GM03348 (cell line): ENCODE measurements at places on chromosomes 1 and 21.

GRCh38 chr1:200150721-200151120, 123.2 kb downstream of the NR5A2 start:
- peak; percentile 61 for DNase-seq

DNA sequence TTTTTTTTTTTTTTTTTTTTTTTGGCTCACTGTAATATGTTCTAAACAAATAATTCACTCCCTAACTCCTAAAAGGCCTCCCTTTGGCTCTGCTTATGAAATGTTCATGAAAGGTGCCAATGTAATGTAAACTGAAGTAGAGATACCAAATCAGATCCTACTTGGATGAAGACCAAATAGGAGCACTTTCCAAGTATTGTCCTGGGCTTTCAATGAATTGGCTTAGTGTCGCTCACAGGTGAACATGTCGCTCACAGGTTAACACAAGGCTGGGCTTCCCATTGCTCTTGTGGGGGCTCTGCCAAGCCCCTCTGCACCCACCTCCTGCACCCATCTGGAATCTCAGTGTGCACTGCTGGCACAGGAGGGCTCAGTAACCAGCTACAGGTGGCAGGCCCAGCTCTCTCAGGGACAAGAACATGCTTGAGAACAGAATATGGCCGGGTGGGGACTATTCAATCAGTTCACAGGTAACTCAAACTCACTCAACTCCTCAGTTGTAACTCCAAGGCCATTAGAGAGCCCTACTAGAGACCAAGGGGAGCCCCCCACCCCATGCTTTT, 10.6 kb upstream of the CD58 start:
- DNase-seq: no peak

- DNase-seq: no peak
Observed at GRCh38 chr1:71881611-71882010, 400.7 kb downstream of the NEGR1 start.

DNA sequence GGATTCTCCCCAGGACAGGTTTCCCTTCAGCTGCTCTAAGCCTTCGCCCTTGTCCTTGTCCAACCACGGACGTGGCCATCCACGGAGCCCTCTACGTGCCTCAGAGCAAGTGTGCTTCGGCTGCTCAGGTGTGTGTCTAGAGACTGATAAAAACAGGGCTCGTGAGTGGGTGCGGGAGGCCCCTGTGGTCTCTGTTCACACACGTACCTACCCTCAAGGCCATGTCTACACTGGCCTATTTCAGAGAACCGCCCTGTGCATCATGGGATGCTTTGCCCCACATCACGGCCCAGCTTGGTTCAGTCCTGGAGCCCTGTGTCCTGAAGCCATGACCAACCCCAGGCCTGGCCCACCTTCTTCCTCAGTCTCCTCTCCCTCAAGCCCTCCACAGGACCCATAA, 24.6 kb upstream of the RUNX3 start:
- no peak for DNase-seq

DNA sequence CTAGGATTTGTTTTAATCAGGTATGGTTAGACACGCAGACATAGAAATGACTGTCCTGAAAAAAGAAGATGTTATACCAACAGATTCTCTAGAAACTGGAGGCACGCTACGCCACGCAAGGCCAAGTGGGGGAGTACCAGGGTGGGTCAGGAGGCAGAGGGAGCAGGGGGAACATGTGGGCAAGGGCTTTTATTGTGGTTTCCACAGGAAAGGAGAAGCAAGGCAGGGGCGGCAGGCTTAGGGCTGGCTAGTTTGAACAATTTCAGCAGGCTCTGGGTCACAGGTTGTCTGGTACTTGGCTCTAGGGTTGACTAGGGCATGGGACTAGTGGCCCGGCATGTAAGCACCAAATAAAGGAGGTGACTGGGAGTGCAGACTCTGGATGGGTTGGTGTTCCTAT, 7.2 kb downstream of the MTARC2 start:
- no peak for DNase-seq

DNA sequence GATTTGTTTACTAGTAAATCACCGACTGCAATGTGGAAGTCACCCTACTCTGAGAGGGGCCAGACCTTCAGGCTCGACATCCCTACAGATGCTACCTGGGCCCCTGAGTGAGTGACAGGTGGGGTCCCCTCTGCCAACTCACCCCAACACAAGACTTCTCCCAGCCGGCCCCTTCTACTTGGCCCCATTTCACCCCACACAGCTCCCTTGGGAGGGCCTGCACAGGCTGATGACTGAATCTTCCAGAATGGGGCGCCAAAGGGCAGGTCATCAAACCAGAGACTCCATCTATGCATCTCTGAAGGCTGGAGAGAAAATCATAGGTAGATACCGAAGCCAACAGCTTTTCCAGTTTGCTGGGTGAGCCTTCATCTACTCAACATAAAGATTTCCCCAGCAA, 9.4 kb upstream of the S100A8 start:
- no peak for DNase-seq

GRCh38 chr1:67261680-67262079, 46.0 kb upstream of the IL12RB2 start:
- no peak for DNase-seq

- peak; percentile 45 for DNase-seq
Observed at GRCh38 chr21:16563795-16564194, 834.0 kb downstream of the USP25 start.

DNA sequence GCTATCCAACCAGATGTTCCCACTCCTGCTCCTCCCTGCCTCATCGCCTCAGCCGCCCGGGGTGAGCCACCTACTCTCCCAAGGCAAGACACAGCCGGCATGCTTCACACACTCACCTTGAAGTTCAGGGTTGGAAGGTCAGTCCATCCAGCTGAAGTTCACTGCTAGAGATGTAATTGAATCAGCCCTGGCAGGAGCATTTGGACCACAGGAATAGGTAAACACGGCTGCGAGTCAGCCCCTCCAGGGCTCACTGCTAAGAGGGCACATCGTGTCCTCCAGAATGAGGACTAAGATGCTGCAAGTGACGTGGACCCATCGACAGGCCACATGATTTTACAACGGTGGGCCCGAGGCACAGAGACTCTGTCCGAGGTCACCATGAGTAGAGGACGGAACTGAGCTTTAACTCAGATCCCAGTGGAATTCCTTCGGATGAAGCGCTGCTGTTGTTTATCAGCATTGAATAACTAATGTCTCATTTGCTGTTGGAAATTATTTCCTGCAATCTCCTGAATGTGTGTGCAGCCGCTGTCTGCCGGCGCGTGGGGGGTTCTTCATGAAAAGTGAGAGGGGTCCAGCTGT, 41.9 kb downstream of the RSPH1 start:
- no peak for DNase-seq

DNA sequence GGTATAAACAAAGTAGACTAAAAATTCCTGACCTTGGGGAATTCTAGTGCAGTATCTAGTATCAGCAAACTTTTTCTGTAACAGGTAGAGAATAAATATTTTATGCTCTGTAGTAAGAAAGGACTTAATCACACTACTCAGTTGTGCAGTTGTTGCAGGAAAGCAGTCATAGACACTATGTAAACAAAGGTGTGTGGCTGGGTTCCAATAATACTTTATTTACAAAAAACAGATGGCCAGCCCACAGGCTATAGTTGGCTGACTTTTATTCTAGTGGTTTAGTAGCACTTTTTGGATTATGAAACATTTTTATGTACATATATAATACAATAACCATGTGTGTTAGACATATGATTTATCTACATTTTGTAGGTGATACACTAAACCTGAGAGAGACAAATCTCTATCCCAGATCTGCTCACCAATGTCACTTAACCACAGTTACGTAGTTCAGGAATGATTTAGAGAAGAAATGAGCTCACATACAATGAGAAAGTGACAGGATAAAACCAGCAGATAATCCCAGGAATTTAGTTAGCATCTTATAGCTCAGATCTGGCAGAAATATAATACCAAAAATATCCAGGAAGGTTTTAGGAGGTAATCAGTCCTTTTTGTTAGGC, 56.1 kb downstream of the MIER1 start:
- no peak for DNase-seq

DNA sequence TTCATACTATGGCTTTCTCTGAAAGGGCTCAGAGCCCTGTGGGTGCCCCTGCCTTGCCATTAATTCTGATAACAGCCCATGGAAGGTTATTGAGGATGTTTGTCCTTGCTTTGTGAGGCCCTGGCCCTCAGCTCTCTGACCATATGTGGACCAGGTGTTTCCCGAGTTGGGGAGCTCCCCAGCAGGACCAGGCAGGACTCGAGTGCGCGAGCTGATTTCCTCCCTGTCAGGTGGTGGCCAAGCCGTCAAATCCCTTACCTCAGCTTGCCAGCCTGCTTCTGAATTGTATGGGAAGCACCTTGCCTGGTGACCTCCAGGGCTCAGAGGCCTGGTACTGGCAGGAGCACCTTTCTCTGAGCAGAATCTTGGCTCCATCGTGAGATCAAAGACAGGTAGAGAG, 17.9 kb upstream of the SDE2 start:
- no peak for DNase-seq

- DNase-seq: no peak
Observed at GRCh38 chr1:33428661-33429060, 2.2 kb downstream of the PHC2 start.

DNA sequence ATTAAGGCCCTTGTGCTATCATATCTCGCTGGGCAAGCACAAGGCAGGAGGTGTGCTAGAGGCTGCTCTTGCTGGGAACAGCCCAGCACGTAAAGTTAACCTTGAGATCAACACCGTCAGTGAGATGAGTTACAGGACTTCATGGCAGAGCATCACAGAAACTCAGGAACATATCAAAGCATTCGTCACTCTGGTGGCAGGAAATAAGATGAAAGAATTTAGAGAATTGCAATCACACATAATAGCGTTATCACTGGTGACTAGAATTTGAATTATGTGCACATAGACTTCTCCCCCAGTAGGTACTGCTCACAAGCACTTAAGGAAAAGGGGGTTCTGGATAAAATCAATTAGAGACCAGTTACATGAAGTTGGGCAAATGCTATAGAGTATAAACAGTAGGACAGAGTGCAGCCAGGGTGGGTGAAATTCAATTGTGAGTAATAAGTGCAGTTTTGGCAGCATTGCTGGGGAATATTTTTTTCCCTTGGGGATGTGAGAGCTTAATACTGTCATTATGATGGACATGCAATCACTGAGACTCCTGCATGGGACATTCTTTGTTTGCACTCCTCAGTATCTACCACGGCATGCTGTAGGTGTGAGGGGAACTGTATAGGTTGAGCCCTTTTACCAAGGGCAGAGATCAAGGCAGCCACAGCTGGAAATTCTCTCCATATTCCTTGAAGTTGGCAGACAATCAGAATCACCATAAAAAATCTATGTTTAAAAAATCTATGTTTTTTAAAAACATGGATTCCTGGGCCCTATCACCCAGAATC, 44.2 kb upstream of the ARHGAP29 start:
- no peak for DNase-seq
